ENCODE measurements at places on chromosomes 12 and 14. TPM values are rescaled to one million over a fixed set of nuclear protein-coding genes. Genes with fewer than 3 reads are reported as not detected.

The TMPRSS12 gene
- not detected for total RNA-seq

DNA sequence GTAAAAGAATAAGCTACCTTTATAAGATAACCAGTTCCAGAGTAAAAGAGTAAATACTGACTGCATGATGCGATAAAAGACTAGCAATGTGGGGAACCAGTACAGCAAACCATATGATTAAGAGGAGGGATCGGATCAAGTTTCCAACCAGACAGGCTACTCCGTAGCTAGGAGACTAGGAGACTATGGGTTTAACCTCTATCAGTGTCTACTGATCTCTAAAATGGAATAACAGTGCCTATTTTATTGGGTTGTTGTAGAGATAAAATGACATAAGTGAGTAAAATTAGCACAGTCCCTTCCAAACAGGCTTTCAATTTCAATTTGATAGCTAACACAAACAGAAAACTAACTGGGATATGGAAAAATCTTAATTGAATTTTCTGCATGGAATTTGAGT lies 76.0 kb downstream of the PAWR start:
- DNase-seq, result no peak

DNA sequence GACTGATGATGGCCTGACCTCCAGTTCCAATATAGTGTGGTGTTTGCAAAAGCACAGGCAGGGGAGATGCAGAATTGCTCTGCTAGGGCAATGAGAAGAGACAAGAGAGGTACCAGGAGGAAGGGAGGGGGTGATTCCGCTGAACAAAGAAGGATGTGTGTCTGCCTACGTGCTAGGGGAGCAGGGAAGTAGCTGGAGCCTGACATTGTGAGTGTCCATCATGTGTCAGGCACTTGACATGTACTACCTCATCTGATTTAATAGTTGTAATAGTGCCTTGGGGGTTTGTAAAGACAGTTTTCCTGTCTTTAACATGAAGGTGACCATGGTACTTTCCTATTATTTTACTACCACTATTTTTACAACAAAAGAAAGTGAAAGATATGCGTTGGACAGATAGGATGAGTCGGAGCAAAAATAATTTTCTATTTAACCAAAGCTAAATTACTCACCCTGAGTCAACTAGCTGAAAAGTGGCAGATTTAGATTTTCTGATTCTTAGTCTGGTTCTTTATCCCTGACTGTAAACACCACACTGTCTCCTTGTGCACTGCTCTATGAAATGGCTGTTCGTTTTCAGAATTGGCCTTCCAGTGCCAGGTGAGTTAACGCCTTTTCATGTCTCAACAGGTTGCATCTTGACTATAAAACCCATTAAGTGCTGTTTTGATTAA lies 33.7 kb upstream of the TEAD4 start:
- no peak for DNase-seq

- no peak for DNase-seq
Observed at GRCh38 chr12:15154103-15154502, 67.1 kb downstream of the RERG start.

DNA sequence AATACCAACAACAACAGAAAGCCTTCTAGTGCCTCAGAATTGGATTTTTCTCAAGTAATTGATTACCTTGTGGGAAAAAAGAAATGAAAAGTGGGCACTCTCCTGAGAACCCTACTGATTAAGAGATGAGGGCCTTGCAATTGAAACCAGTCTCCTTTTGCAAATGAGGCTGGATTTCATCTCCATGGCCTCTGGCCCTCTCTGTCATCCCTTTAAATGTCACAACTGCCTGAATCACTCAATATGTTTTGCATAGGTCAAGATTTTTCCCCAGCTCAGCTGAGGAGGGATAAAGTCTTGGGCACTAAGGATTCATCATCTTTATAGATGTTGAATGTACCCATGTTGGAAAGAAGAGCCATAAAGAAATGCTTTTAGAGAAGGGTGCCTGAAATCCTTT lies 166.4 kb downstream of the RMST start:
- no peak for DNase-seq

DNA sequence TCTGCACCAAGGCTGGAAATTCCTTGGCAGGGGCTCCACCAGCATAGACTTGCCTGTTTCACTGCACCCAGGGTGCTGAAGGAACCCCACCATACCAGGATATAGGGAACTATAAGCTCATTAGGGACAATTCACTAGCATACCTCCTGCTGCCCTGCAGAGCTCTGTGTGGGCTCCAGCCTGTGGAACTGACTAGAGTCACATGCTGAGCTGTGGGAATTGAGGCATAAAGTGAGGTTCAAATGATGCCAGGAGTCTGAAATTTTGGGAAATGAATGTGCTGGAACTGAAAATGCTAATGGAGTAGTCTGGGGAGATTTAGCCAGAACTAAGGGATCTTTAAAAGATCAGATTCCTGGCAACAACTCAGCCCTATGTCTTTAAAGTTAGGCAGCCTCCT lies 7.3 kb upstream of the EMP1 start:
- no peak for DNase-seq

Data from psoas muscle (tissue), 8 donors.